ENCODE measurements at places on chromosomes 7 and 10. TPM values are rescaled to one million over a fixed set of nuclear protein-coding genes. Genes with fewer than 3 reads are reported as not detected.
A peak's percentile ranks its signal among the peaks of the same experiment; 100 is the strongest.

The AKR1C4 gene
- total RNA-seq = 1.1 TPM

The COX15 gene
- 20.2 TPM for total RNA-seq

The WNT16 gene
- total RNA-seq = 12.7 TPM

The CRHR2 gene
- not detected for total RNA-seq

The ANKRD30A gene
- 0.24 TPM for total RNA-seq

The PPP1R17 gene
- total RNA-seq = not detected

The STN1 gene
- total RNA-seq = 13.8 TPM

The ZNF282 gene
- total RNA-seq = 28.6 TPM

The WEE2 gene
- total RNA-seq = not detected

DNA sequence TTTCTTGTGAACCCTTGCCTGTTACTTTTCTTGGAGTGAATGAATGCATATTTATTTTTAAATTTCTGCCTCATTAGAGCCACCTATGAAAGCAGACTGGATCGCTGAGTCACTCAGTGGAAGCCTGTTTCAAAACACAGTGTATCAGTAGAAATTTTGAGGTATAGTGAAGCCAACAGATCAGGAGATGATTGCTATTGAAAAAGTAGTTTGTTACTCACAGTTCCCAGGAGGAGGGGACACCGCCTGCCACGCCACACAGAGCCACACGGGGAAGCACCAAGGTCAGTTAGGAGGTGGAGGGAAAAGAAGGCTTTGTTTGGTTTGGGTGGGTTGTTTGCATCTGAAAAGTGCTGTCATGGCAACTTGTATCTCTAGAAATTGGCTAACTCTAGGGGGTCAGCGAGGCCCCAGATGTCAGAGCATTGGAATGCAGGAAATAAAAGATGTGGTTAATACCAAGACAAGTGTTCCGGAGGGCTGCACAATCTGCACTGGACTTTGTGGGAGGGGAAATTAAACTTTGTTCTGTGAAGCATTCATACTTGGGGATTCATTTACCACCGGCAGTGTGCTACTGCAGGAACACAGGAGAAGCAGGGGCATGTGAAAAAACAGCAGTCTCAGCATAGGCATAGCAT lies 106.4 kb upstream of the SDK1 start:
- H3K36me3 ChIP-seq = no peaks in the 10 kb centered on the region
- no peaks in the 10 kb centered on the region for H3K4me1 ChIP-seq
- H3K4me3 ChIP-seq = no peak overlapping the region
- DNase-seq = no peak

- no peak for DNase-seq
- H3K27ac ChIP-seq = no peak overlapping the region
- no peak overlapping the region for H3K4me3 ChIP-seq
- no peaks in the 10 kb centered on the region for H3K36me3 ChIP-seq
- H3K4me1 ChIP-seq = no peaks in the 10 kb centered on the region
- H3K27me3 ChIP-seq = no peaks in the 10 kb centered on the region
Measured at GRCh38 chr7:111750228-111750627, 187.9 kb upstream of the IMMP2L start.

- DNase-seq = no peak
- H3K36me3 ChIP-seq = no peaks in the 10 kb centered on the region
- H3K4me3 ChIP-seq = no peak overlapping the region
Measured at GRCh38 chr10:96431211-96431970, 72.6 kb upstream of the OPALIN start.

GRCh38 chr10:3530346-3530745 lies 254.7 kb downstream of the KLF6 start:
- H3K4me1 ChIP-seq = peaks cover 38% of the 10 kb centered on the region
- no peaks in the 10 kb centered on the region for H3K27me3 ChIP-seq
- no peaks in the 10 kb centered on the region for H3K36me3 ChIP-seq
- H3K4me3 ChIP-seq = no peak overlapping the region
- no peak for DNase-seq

DNA sequence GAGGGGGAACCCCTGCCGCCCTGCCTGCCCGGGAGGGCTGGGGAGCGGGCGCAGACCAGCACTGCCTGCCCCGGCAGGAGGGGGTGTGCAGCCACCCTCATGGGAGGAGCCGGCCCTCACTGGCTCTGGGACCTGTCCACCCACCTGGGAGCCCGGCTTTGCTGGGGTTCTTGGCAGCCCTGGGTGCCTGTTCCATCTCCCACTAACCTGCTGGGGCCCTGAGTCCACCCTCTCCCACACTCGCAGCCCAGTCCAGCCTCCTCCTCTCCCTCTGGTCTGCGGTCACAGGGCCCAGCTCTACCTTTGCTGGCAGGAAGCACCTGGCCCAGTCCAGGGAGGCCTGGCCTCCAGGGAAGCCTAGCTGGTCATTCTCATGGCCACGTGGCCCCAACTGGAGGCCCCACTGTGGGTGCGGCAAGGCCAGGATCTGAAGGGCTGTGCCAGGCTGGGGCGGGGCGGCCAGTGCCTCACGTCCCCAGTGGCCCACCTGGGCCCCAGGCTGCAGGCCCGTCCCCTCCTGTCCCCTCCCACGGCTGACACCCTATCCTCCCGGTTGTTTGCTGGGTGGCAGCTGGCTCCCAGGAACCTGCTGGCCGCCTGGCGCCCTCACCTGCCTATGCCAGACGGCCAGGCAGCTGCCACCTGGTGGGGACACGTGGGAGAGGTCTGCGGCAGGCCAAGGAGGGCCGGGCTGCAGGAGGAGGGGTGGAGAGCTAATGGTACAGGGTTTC lies at the start of gene TMEM184A:
TMEM184A (minus strand) TSS at position 393 of the 731 bp plus-strand sequence. CDS start 721 bp downstream, outside the sequence.
- H3K27me3 ChIP-seq = no peaks in the 10 kb centered on the region
- DNase-seq = no peak

GRCh38 chr7:130493275-130493873 lies 1.5 kb downstream of the MEST start:
- H3K27me3 ChIP-seq = no peaks in the 10 kb centered on the region
- peak overlapping the region; percentile 53 for H3K4me3 ChIP-seq
- peaks cover 14% of the 10 kb centered on the region for H3K4me1 ChIP-seq
- DNase-seq = no peak

GRCh38 chr10:117783698-117784395 lies 241.3 kb downstream of the EMX2 start:
- H3K4me3 ChIP-seq = no peak overlapping the region
- no peak for DNase-seq
- no peaks in the 10 kb centered on the region for H3K4me1 ChIP-seq
- H3K27me3 ChIP-seq = no peaks in the 10 kb centered on the region

Data from suprapubic skin (tissue), 4 donors.